ENCODE measurements at places on chromosomes 3 and 15. TPM values are rescaled to one million over a fixed set of nuclear protein-coding genes. Genes with fewer than 3 reads are reported as not detected.

- no peak overlapping the region for H3K4me3 ChIP-seq
- H3K27ac ChIP-seq, result no peak overlapping the region
- peaks cover 1% of the 10 kb centered on the region for H3K4me1 ChIP-seq
- DNase-seq, result no peak
- H3K27me3 ChIP-seq, result peaks cover 9% of the 10 kb centered on the region
These were observed 20.3 kb upstream of the RAB6B start for GRCh38 chr3:133915685-133916658.

DNA sequence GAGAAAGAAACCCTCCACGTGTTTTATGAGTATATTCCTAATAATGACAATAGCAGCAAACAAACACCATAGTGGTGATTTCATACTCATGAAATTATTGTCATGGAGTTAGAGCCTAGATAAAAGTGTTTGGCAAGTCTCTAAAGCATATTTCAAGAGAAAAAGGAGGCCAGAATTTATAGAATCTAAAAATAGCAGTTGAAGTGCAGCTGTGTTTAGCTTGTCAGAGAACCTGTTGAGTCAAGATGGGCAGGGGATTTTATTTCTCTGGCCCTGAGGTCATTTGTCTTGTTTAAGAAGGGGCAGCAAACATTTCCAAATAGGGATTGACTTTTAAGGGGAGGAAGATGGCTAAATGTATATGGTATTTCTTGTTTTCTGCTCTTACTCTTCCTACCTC, 279.6 kb upstream of the CTDSPL start:
- H3K4me3 ChIP-seq, result no peak overlapping the region
- H3K4me1 ChIP-seq, result no peaks in the 10 kb centered on the region
- no peak for DNase-seq
- no peaks in the 10 kb centered on the region for H3K36me3 ChIP-seq

- H3K36me3 ChIP-seq, result peaks cover 2% of the 10 kb centered on the region
- peaks cover 17% of the 10 kb centered on the region for H3K4me1 ChIP-seq
- peak; percentile 65 for DNase-seq
- peaks cover 40% of the 10 kb centered on the region for H3K27me3 ChIP-seq
- peak within 1 kb of the TSS; percentile 98 for H3K27ac ChIP-seq
These were observed at the start of gene ST8SIA2 for GRCh38 chr15:92393071-92393979. TSS of gene ST8SIA2 (plus strand) at chr15:92393881. CDS start at chr15:92394065, 184 bp downstream.

DNA sequence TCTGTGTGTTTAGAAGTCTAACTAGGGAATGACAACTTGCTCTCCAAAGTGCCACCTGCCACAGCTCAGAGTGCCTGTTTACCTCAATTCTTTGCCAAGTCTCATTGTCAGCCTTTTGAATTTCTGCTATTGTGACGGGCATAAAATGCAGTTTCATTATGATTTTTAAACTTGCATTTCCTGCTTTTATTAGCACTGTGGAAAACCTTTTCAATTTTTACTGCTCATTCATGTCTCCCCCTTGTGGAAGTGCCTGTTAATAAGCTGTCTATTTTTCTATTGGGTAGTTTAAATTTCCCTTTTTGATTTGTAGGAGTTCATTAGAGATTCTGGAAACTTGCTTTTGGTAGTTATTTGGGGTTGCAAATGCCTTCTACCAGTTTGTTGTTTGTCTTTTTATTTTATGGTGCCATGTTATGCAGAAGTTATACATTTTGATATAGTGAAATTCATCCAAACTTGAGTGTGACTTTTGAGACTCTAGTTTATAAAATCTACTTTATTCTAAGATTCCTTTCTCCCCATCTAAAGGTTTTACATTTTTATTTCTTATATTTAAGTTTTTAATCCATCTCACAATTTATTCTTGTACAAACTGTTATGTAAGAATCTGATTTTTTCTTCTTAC, 53.9 kb upstream of the FRMD4B start:
- no peak overlapping the region for H3K27ac ChIP-seq
- peaks cover 1% of the 10 kb centered on the region for H3K36me3 ChIP-seq
- H3K27me3 ChIP-seq, result no peaks in the 10 kb centered on the region
- H3K4me1 ChIP-seq, result peaks cover 7% of the 10 kb centered on the region

GRCh38 chr3:182795389-182795782, 2.1 kb downstream of the ATP11B start:
- H3K27ac ChIP-seq, result peak overlapping the region; percentile 76
- peaks cover 6% of the 10 kb centered on the region for H3K36me3 ChIP-seq
- H3K4me3 ChIP-seq, result peak overlapping the region; percentile 93
- H3K4me1 ChIP-seq, result peaks cover 23% of the 10 kb centered on the region
- H3K27me3 ChIP-seq, result no peaks in the 10 kb centered on the region

DNA sequence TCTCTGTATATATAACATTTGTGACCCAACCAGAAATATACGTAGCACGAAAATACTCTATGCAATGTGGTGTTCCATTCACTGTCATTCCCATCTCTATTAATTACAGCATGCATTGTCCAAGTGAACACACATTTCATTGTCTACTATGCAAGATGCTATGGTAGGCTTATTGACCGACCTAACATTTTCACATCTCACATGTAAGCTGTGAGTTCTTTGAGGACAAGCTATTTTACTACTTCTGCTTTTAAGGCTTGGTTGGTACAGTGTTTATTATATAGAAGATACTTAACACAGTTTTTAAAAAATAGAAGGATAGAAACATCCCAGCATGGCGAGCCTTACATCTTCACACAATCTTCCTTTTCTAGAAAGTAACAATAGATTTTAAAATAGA, 164.4 kb downstream of the KLHL25 start:
- H3K4me1 ChIP-seq, result peaks cover 12% of the 10 kb centered on the region
- DNase-seq, result no peak
- no peaks in the 10 kb centered on the region for H3K27me3 ChIP-seq
- peaks cover 8% of the 10 kb centered on the region for H3K36me3 ChIP-seq

- H3K4me1 ChIP-seq, result no peaks in the 10 kb centered on the region
- no peaks in the 10 kb centered on the region for H3K36me3 ChIP-seq
- no peak for DNase-seq
- no peak overlapping the region for H3K27ac ChIP-seq
- H3K4me3 ChIP-seq, result no peak overlapping the region
These were observed 1158.9 kb upstream of the EPHA6 start for GRCh38 chr3:95655363-95655986.

DNA sequence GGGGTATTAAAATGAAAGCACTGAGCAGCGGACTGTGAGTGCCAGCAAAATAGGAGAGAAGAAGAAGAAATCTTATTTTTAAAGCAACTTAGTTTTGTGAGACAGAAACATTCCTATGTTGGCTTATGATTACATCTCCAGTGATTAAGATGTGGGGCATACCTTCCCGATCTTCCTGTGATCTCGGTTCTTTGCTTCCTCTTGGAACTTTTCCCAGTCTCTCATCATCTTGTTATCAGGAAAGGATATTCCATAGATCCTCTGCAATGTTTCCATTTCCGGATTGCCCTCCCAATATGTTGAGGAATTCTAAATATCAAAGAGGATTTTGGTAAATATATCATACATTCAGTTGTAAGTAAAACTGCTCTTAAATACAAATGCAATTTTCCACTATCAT, 22.2 kb downstream of the TARS3 start:
- peaks cover 37% of the 10 kb centered on the region for H3K36me3 ChIP-seq
- no peak for DNase-seq
- no peak overlapping the region for H3K4me3 ChIP-seq
- no peak overlapping the region for H3K27ac ChIP-seq
- H3K27me3 ChIP-seq, result no peaks in the 10 kb centered on the region

DNA sequence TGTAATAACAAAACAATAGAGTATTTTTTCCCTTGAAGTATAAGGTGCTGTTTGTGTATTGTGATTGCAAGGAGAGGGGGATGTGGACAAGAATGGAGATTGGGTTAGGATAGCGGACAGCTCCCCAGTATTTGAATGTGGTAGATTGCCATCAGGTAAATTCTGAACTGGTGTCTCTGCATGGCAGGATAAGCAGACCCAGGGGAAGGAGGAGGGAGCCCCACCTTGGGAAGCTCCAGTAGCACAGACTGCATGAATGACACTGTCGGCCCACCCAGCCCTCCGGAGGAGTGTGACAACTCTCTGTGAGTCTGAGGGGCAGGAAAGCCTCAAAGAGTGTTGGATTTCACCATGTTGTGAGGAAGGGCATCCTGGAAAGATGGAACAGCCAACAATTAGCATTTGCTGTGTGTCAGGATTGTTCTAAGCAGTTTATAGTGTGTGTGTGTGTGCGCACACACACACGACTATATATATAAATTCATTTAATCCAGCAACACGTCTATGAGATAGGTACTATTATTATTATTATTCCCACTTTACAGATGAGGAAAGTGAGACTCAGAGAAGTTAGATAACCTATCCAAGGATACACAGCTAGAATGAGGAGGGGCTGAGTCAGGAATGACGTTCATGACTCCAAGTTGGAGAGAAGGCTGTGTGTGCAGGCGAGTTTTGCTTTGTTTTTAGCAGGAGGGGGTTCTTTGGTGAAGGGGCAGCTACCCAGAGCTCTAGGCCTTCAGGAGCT, 63.4 kb upstream of the LCTL start:
- peaks cover 12% of the 10 kb centered on the region for H3K27me3 ChIP-seq
- no peaks in the 10 kb centered on the region for H3K36me3 ChIP-seq
- no peak overlapping the region for H3K4me3 ChIP-seq
- peaks cover 9% of the 10 kb centered on the region for H3K4me1 ChIP-seq
- H3K27ac ChIP-seq, result no peak overlapping the region

DNA sequence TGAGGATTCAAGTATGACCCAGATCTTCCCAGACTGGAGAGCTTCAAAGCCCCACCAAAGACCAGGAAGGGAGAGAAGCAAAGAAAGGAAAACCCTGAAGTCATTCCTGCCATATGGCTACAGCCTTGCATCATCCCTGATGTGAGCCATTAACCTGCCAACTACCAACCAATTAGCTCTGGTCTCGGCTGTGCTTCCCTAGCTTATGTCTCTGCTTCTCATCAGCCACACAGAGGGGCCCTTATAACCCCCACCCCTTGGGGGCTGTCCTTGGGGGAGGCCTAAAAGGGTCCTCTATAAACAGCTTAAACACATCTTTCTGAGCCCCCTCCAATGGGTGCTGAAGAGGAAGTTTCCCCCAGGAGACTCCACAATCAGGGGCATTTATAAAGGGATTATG, 52.8 kb downstream of the NOX5 start:
- H3K36me3 ChIP-seq, result no peaks in the 10 kb centered on the region
- peaks cover 30% of the 10 kb centered on the region for H3K27me3 ChIP-seq
- no peak for DNase-seq
- no peak overlapping the region for H3K4me3 ChIP-seq

GRCh38 chr3:82224661-82225060, 463.2 kb upstream of the GBE1 start:
- DNase-seq, result no peak
- no peak overlapping the region for H3K27ac ChIP-seq
- peaks cover 11% of the 10 kb centered on the region for H3K4me1 ChIP-seq
- no peaks in the 10 kb centered on the region for H3K27me3 ChIP-seq

GRCh38 chr15:63597821-63598220, 634 bp downstream of the FBXL22 start:
- no peak for DNase-seq
- no peak overlapping the region for H3K4me3 ChIP-seq
- H3K4me1 ChIP-seq, result peaks cover 24% of the 10 kb centered on the region
- H3K36me3 ChIP-seq, result peaks cover 6% of the 10 kb centered on the region
- peaks cover 7% of the 10 kb centered on the region for H3K27me3 ChIP-seq

DNA sequence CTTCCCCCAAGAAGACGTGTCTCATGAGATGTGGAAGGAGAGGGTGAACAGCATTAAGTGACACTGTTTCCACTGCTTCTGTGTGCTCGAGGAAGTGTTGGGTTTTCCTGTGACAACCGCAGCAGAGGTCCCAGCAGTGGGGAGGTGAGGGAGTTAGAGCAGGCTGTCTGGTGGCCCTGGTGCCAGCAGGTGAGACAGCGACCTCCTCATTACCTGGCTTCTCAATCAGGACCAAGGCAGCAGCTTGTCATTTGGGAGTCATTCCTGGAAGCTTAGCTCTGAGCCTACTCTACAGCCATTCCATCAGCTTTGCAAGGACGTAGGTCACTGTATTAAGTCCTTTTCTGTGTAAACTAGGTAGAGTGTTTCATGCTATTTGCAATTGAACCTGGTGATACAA, 63.3 kb upstream of the RGMA start:
- no peak for DNase-seq
- no peaks in the 10 kb centered on the region for H3K4me1 ChIP-seq
- no peaks in the 10 kb centered on the region for H3K36me3 ChIP-seq
- H3K4me3 ChIP-seq, result no peak overlapping the region
- no peak overlapping the region for H3K27ac ChIP-seq
- H3K27me3 ChIP-seq, result peaks cover 8% of the 10 kb centered on the region

DNA sequence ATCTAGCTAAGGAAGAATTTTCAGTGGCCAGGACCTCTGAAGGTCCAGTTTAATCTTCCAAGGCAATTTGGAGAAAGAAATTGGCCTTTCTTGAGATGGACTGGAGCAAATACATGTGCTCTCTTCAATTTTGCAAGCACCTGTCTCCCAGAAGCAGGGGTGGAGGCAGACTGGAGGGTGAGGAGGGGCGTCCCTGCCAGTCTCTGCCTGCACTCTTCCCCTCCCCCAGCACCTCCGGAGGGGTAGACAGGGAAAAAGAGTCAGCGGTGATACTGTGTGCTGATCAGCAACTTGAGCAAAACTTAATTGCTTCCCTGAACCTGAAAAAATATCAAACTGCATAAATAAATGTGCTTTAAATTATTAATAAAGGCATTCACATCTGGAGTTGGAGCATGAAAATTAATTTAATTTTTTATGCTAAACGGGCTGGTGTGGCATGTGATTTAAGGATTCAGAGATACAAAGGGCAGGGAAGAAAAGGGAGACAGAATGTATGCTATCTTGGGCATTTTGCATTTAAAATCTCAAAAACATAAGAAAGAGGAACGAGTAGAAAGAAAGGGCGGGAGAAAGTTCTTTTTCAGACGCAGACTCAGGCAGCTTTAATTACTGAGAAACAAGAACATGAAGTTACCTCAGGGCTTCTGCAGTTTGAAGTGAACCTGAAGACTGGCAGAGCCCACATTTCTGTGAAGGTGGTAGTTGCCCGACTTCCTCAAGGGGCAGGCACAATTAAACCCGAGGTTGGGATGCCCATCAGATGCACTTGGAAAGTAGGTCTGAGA, 319.7 kb downstream of the UACA start:
- DNase-seq, result no peak
- H3K27me3 ChIP-seq, result peaks cover 84% of the 10 kb centered on the region
- peaks cover 8% of the 10 kb centered on the region for H3K4me1 ChIP-seq

DNA sequence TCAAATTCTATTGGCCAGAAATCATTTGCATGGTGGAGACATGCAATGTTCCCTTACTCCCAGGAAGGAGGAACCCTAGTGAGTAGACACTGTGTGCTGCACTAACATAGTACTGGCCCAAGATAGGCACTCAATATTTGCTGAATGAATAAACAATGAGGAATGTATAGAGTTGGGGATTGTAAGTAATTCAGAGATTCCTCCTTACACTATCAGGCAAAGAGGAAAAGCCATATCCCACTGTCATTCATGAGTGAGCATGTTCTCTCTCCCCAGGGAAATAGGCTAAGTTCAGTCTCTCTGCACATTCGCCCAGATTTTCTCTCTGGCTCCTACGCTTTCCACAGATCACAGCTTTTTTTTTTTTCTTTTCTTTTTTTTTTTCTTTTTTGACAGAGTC, 154.9 kb upstream of the WNT5A start:
- H3K27me3 ChIP-seq, result no peaks in the 10 kb centered on the region
- DNase-seq, result no peak
- H3K36me3 ChIP-seq, result no peaks in the 10 kb centered on the region
- H3K4me3 ChIP-seq, result no peak overlapping the region
- peaks cover 5% of the 10 kb centered on the region for H3K4me1 ChIP-seq

The CPLX3 gene
- total RNA-seq, result not detected

The SLC35G2 gene
- total RNA-seq, result 2.4 TPM

Measured in progenitor cell of endocrine pancreas (in vitro differentiated cells).